ENCODE measurements at places on chromosomes 1 and 21. TPM values are rescaled to one million over a fixed set of nuclear protein-coding genes. Genes with fewer than 3 reads are reported as not detected.

The RHEX gene
- total RNA-seq = 0.86 TPM

The RIMS3 gene
- 0.81 TPM for total RNA-seq

The HEYL gene
- total RNA-seq = 16.9 TPM

The AGBL4 gene
- total RNA-seq = 0.16 TPM

GRCh38 chr1:42260376-42261070 is 74.5 kb downstream of the FOXJ3 start:
- DNase-seq = no peak

- no peak for DNase-seq
Measured at GRCh38 chr1:161740921-161741320, 8.7 kb upstream of the DUSP12 start.

GRCh38 chr1:3712573-3713535 is 39.4 kb upstream of the CCDC27 start:
- peak; percentile 83 for DNase-seq

- no peak for DNase-seq
Measured at GRCh38 chr1:79819140-79819539, 812.6 kb upstream of the ADGRL4 start.

Data from Right ventricle myocardium superior (tissue), 1 donor.